ENCODE measurements at places on chromosomes 16 and 17.
A peak's percentile ranks its signal among the peaks of the same experiment; 100 is the strongest.

DNA sequence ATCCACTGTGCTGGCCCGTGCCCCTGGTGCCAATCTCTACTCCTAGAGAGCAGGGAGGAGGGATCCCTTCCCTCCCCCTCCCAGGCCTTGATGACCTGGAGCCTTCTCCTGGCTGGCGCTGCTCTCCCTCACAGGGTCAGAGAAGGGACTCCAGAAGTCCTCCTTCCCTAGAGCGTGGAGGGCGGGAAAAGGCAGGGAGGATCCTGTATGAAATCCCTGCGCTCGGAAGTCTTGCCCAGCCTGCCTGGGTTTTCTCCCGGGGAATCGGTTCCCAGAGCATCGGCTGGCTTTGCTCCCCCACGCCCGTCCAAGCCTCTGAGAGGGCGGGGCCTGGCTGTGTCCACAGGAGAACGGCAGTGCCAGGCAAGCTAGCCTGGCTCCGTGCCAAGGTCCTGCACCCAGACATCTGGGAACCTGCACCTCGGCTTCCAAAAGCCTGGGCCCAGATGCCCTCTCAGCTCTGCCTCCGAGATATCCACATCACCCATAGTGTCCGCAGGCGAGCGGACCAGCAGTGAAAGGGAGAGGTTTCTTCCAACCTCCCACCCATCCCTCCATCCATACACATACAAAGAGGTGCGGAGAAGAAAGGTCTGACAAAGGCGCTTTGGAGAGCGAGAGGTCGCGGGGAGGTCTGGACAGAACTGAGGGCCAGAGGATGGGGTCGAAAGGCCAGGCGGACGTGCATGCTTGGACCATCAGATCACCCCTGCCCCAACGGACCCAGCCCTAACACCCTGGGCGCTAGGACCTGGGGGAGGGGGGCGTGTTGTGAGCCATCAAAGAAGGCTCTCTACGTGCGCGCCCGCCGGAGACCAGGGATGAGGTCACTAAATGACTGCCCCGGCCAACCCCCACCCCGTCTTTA lies 1.1 kb downstream of the MPP2 start:
- no peak for DNase-seq

DNA sequence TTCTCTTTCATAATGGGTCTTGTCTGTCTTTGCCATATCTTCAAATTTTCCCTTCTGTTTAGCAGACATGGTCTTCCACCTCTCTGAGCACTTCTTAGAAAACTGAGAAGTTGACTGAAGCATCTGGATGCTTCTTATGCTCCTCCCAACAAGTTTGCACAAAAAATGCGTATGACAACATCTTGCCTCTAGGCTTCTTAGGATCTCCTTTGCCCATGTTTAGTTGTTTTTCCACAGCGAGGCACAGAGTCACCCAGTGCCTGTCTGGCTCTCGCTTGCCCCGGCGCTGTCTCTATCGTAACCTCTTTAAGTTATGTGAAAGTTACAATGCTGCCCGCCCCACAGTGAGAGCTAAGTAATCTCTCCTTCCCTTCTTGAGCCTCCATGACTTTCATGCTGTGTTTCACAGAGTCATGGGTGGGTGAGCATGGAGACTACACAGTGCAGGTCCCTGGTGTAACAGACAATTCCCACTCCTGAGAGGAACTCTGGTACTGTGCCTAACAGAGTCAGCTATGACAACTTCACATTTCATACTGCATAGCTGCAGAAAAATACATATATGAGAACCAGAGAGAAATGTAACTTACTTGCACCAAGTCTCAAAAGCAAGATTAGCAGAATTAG lies 195.4 kb downstream of the AATF start:
- DNase-seq = no peak

GRCh38 chr16:66717776-66718175 lies 21.2 kb upstream of the CMTM4 start:
- DNase-seq = no peak

DNA sequence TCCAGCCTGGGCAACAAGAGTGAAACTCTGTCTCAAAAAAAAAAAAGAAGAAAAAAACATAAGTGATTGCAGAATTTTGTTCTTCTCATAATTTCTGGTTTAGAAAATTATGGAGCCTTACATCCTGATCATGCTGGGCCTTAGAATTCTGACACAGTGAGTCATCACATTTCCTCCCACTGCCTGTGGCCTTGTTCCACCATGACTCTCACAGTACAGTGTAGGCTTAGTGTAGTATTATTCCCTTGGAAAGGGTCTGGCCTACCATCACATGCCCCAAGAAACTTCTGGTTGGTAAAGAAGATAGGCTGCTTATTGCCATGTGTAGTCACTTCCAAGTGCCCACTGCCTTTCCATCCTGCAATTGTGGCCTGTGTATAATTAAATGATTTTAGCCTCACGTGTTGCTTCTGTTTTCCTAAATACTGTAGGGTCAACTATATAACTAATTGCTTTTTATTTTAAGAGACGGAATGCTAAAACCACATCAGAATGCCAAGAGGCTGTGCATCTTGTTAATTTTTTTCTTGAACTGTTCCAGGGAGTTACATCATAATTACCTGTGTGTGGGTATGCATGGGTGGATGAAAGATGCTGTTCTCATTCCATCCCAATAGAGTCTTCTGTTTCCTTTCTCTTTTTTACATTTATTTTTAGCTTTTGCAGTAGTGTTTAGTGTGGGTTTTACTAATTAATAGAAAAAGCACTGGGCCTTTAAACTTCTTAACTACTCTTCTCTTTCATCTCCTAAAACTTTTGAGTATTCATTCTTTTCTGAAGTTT lies 25.9 kb downstream of the OGFOD1 start:
- peak; percentile 74 for DNase-seq

DNA sequence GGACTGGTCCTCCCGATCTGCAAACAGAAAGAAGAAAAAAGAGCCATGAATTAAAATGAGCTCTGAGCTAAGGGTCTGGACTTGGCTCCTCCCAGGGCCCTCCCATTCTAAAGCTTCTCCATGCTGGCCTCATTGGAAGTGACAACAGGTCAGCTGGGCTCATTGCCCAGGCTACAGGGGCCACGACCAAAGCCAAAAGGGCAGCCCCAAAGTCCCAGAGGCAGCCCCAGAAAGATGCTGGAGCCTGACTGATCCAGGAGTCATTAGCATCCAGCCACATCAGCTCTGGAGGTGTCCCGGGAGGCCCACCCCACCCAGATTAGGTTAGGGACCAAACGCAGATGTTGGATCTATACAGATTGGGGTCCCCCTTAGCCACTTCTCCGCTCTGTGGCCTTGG lies 58.2 kb downstream of the MYH11 start:
- no peak for DNase-seq

Measured in suppressor macrophage treated with lipopolysaccharide for 1 hour (primary cell).